CD4-positive, alpha-beta T cell treated with Interleukin-6 at 100 ng/mL for 8 hours (primary cell): ENCODE measurements at places on chromosomes 5 and 9.
A peak's percentile ranks its signal among the peaks of the same experiment; 100 is the strongest.

- DNase-seq = no peak
Measured at GRCh38 chr9:133485531-133486260, 6.8 kb upstream of the SLC2A6 start.

GRCh38 chr5:142248853-142249462 is 75.9 kb downstream of the SPRY4 start:
- DNase-seq = no peak

- DNase-seq = no peak
Measured at GRCh38 chr5:135179308-135179980, 145.4 kb upstream of the PITX1 start.

GRCh38 chr9:108746864-108747263 is 108.9 kb downstream of the ACTL7B start:
- no peak for DNase-seq

DNA sequence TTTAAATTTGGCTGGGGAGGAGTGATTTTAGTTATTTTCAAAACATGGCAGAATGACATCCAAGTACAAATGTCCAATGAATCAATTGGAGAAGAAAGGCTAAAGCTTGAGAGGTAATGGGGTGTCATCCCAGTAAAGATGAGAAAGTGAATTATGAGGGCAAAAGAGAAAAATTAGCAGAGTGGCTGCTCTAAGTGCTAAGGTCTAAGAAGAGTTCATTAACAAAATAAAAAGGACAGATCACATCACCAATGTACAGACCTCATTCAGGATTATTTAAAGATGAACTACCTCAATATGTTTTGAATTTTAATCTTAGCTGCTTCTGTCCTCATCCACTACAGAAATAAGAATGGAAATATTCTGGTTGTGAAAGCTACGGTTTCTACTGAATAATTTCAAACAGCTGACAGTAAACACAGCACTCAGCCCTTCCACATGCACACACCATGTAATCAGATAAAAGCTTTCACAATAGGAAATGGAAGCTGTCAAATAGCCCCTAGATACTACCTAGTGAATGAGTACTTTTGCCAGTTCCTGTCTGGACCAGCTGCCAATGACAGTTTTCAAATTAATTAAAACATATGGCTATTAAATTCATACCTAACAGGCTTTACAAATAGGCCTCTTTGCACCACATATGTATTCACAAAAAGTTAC is 171.5 kb downstream of the SSBP2 start:
- DNase-seq = no peak

- no peak for DNase-seq
Measured at GRCh38 chr5:113293975-113294310, 140.8 kb downstream of the TSSK1B start.

GRCh38 chr5:115531787-115532367 is 12.7 kb downstream of the FEM1C start:
- no peak for DNase-seq

DNA sequence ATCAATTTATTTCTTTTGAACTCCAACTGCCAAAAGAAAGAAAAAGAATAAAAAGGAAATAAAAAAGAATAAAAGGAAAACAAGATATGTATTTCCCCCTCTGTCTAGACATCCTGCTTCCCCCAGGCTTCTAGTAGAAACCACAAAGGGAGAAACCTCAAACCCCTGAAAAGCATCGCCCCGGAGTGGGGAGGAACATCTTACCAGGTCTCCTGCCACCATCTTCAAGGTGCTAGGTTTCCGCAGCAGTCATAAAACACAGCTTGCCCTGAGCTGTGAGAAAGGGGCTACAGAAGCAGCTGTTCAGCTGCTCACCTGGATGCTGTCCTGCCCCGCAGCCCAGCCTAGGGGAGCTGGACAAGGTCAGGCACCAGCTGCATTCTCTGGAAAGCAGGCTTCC is 487.7 kb downstream of the GADD45G start:
- DNase-seq = peak; percentile 14

- no peak for DNase-seq
Measured at GRCh38 chr5:11300736-11301135, 539.7 kb upstream of the DAP start.

DNA sequence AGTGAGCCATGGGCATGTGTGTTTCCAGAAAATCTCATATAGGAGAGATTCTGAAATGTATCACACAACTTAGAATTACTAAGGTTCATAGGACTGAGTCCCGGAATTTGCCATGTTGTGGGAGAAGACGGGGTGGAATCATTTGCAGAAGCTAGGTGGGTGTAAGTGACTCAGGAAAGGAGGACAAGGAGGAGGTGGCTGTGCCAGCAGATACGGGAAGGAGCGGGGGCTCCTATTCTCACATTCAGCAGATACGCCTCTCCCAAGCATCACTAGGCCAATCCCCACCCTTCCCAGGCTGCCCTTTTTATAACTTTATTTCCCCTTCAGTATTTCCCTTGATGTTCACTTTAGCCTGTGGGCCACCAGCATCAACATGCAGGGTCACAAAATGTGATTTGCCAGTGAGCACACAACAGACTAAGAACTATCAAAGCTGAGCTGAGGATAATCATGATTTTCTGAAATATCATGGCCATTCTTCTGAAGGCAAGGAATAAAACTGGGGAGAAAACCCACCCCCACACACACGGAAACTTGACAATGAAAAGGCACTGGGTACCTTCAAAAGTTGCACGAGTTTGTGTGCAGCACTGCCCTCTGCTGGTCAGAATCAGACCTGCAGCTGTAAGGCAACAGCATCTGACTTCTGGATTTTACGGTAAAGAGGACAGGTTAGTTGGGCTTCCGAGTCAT is 133.2 kb downstream of the MTX3 start:
- DNase-seq = peak; percentile 68

DNA sequence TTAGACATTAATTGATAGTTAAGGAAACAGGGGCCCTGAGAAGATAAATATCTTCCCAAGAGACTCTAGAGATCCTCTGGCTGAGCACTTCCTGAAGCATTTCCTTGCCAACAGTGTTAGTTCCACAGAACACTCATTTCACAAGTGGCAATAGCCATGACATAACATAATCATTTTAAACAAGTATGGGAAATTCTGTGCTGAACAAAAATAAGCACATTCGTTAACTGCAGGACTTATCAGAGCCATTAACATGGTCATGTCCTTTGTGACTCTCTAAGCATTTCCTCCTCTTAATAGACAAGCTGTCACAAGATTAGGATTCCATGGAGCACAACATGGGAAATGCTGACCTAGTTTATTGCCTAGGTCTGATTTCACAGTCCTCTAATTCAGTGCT is 184.9 kb downstream of the SNX18 start:
- no peak for DNase-seq

GRCh38 chr5:110899566-110900412 is 161.0 kb downstream of the SLC25A46 start:
- no peak for DNase-seq

- DNase-seq = no peak
Measured at GRCh38 chr9:114279693-114280092, 43.2 kb upstream of the ORM1 start.

- no peak for DNase-seq
Measured at GRCh38 chr5:122435234-122435633, 123.2 kb downstream of the SNCAIP start.

DNA sequence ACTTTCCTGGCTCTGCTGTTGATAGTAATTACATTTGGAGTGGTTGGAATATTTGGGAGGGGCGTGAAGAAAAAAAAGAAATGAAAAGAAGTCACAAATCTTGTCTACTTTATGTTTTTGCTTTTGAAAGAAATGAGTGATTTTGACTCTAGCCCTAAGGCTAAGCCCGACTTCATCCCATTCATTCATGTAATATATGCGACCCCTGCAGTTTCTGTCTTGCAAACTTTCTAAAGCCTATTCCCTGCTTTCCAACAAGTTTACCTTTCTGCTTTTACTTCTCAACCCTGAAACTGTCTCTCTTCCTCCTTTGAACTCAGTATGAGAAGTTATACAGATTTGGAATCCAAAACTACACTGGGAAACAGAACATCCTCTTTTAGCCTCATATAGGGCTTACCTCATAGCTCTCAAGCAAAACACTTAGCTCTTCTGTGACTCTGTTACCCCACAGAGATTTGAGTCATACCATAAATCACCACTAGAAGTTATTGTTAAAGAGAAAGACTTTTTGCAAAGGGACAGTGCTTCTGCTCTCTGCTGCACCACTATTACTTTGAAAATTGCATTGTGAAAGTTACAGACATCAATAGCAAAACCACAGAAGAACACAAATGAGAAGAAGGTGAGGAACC is 1.6 kb downstream of the CFAP95 start:
- no peak for DNase-seq

GRCh38 chr9:83299094-83299493 is 236.2 kb upstream of the RASEF start:
- no peak for DNase-seq

DNA sequence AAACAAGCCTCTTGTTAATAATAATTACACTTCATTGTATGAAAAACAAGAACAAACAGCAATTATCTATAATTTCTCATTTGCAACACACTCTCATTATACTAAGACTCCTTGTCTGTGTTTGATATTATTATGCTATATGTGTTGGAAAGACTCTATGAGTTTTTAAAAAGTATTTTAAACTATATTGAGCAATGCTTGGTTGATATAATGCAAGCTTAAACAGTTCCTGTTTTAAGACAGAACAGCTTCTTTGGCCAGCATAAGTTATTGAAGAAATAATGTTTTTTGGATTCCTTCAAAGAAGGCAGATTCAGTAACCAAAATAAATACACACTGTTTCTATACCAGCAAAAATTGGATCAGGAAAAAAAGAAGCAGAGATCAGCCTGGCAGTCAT is 871.4 kb downstream of the MAT2B start:
- DNase-seq = no peak
